Testis (tissue), 5 donors: ENCODE measurements at places on chromosomes 6 and 20. TPM values are rescaled to one million over a fixed set of nuclear protein-coding genes. Genes with fewer than 3 reads are reported as not detected.

Gene TNFAIP3
- total RNA-seq: 12.6 TPM

GRCh38 chr20:23225407-23226060 lies 125.1 kb upstream of the NXT1 start:
- no peak overlapping the region for H3K4me3 ChIP-seq
- no peaks in the 10 kb centered on the region for H3K36me3 ChIP-seq
- no peaks in the 10 kb centered on the region for H3K27me3 ChIP-seq
- H3K4me1 ChIP-seq: peaks cover 10% of the 10 kb centered on the region

GRCh38 chr20:36063916-36064657 lies 90.5 kb upstream of the EPB41L1 start:
- H3K4me3 ChIP-seq: peak overlapping the region; percentile 65
- peak overlapping the region; percentile 81 for H3K27ac ChIP-seq
- H3K4me1 ChIP-seq: peaks cover 5% of the 10 kb centered on the region
- no peaks in the 10 kb centered on the region for H3K27me3 ChIP-seq
- peak; percentile 30 for DNase-seq

Gene ADGRF1
- total RNA-seq: 5.4 TPM

DNA sequence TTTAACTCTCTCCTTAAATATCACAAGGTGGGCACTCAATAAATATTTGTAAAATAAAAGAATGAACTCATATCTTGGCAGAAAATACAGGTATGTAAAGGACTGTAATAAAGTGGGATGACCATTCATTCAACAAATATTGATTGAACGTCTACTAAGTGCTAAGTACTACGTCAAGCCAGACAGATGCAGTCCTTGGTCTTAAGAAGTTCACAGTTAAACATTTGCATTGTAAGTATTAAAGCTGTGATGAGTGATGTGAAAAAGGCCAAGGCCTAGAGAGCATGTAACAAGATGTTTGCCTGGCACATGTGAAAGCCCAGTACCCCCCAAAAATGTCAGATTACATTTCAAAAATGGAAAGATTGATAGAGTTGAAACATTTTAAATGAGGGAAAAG lies 130.1 kb upstream of the TMEM170B start:
- H3K4me1 ChIP-seq: peaks cover 10% of the 10 kb centered on the region
- DNase-seq: no peak
- no peak overlapping the region for H3K4me3 ChIP-seq
- no peaks in the 10 kb centered on the region for H3K36me3 ChIP-seq

GRCh38 chr20:1298888-1299511 lies 29.9 kb downstream of the SDCBP2 start:
- no peak overlapping the region for H3K4me3 ChIP-seq
- H3K36me3 ChIP-seq: no peaks in the 10 kb centered on the region

DNA sequence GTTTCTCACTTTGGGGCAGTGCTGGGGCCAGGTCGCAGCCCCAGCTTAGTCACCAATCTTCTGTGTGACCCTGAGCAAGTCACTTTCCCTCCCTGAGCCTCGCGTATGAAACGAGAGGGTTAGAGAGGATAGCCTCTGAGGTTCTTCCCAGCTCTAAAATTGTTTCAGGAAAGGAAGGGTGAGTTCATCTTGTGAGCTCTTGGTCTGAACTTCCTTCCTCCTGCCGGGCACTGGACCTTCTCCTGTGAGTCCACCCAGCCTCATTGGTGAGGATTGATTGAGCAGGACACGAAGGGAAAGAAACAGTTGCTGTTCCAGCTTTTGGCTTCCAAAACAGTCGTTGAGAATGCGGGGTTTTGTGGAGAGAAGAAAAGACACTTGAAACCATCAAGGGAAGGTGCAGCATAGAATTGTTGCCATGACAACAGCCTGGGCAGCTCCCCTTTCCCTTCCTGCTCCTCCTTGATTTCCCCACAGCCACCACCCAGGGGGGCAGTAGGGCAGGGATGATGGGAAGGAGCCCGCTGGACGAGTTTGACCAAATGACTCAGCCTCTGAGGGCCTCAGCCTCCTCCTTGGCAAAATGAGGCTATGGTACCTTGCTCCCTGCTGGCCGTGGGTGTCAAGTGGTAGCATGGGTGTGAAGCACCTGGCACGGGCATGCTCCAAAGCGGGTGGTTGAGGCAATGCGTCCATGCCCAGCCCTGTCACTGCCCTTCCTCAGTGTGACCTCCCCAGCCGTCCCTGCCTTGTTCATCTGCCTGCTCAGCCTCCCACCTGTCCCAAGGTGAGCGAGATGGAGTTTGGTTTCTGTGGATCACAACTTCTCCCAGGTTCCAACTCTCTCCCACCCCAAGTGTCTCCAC lies 107.8 kb downstream of the CDC5L start:
- H3K27me3 ChIP-seq: no peaks in the 10 kb centered on the region
- H3K4me3 ChIP-seq: no peak overlapping the region
- H3K4me1 ChIP-seq: no peaks in the 10 kb centered on the region

GRCh38 chr6:16043171-16044135 lies 85.4 kb upstream of the MYLIP start:
- no peak overlapping the region for H3K27ac ChIP-seq
- H3K4me1 ChIP-seq: no peaks in the 10 kb centered on the region
- no peak overlapping the region for H3K4me3 ChIP-seq
- no peak for DNase-seq

Gene LGSN
- 0.62 TPM for total RNA-seq

Gene TTK
- total RNA-seq: 28.0 TPM

DNA sequence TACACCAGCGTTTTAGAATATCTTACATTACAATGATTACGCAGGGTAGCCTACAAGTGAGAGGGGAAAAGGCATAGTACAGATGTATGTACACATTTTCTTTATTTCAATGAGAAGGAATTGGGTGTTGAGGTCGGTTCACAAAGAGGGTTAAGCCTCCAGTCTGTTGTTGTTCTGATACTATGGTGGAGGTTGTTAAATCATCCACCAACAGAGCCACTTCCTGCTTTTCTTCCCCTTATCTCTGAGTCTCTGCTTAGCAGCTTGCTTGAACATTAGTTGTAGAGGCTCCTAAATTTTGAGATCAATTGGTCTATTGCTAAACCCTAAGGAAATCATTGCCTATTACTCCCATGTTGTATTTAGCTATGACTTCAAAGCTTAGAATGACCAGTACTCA lies 7.3 kb downstream of the RGS17 start:
- DNase-seq: no peak
- H3K27me3 ChIP-seq: no peaks in the 10 kb centered on the region
- no peak overlapping the region for H3K4me3 ChIP-seq
- no peaks in the 10 kb centered on the region for H3K4me1 ChIP-seq

DNA sequence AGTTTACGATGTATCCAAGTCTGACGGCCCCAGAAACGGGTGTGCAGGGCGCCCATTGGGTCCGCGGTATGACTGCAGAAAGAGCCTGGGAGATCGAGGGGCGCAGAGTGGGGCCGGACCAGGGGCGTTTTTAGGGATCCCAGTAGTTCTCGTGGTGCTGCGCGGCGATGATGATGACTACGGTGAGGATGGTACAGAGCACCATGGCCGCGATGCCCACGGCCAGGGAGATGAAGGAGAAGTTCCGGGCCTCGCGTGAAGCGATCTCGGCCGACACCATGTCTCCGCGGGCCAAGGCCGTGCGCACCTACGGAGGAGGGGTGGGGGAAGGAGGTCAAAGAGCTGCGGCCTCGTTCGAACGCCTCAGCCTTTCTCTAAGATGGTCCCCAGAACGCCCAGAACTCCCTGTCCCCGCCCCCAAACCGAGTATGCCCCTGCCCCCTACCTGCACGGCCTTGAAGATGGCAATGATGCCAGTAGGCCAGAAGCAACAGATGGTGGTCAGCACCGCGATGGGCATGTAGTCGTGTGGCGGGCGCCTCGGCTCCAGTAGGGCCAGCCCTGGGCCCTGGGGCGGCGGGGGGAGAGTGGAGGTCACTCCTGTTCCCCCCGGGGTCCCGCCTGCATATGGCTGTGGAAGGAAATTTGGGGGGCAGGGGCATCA lies 2.5 kb downstream of the PRRT1 start:
- H3K4me3 ChIP-seq: peak overlapping the region; percentile 6
- no peak for DNase-seq
- H3K36me3 ChIP-seq: no peaks in the 10 kb centered on the region
- H3K27me3 ChIP-seq: no peaks in the 10 kb centered on the region
- no peak overlapping the region for H3K27ac ChIP-seq
- peaks cover 16% of the 10 kb centered on the region for H3K4me1 ChIP-seq

Gene KDM1B
- 41.1 TPM for total RNA-seq

Gene HLA-DQB2
- 0.62 TPM for total RNA-seq

DNA sequence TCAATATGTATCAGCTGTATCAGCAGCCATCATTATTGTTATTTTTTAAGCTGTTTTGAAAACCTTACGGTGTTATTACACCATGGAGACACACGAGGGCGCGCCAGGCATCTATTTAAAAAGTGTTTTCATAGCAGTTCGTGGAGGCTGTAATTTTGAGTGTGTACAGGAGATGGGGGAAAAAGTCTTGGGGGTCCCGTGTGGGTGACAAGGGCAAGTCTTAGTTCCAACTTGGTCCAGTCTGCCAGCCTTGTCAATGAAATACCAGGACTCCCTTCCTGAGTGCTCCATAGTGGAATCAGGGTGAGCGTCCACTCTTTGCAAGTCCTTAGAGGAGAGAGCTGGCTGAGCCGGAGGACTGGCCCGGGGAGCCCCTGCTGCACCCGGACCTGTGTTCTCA lies 43.3 kb downstream of the SLC2A10 start:
- DNase-seq: peak; percentile 81
- H3K36me3 ChIP-seq: no peaks in the 10 kb centered on the region
- no peaks in the 10 kb centered on the region for H3K27me3 ChIP-seq
- no peak overlapping the region for H3K27ac ChIP-seq
- no peaks in the 10 kb centered on the region for H3K4me1 ChIP-seq
- H3K4me3 ChIP-seq: no peak overlapping the region

GRCh38 chr20:63651942-63652191 lies 1.4 kb downstream of the STMN3 start:
- no peak overlapping the region for H3K27ac ChIP-seq
- no peak for DNase-seq
- peak overlapping the region; percentile 58 for H3K4me3 ChIP-seq
- H3K36me3 ChIP-seq: no peaks in the 10 kb centered on the region
- peaks cover 11% of the 10 kb centered on the region for H3K4me1 ChIP-seq
- H3K27me3 ChIP-seq: no peaks in the 10 kb centered on the region

Gene HS3ST5
- 0.12 TPM for total RNA-seq

Gene ADGB
- 23.8 TPM for total RNA-seq

GRCh38 chr20:2659547-2659946 lies 4.5 kb downstream of the IDH3B start:
- peaks cover 6% of the 10 kb centered on the region for H3K4me1 ChIP-seq
- H3K27me3 ChIP-seq: no peaks in the 10 kb centered on the region
- no peaks in the 10 kb centered on the region for H3K36me3 ChIP-seq
- no peak for DNase-seq
- H3K27ac ChIP-seq: no peak overlapping the region

DNA sequence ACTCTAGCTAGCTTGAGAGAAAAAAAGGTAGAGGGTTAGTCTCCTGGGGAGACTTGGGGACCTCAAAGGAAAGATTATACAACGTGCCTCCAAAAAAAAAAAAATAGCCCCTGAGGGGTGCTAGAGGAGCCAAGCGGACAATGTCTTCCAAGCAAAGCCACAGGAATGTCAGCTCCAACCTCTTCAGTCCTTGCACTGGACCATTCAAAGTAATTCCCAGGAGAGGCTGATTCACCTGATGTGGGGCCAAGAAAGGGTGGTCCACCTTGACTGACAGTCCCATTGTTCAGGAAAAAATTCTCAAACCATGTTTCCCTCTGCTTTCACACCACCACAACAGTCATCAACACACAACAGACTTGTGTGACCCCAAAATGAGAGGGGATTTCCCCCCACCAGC lies 30.7 kb downstream of the ASIP start:
- peaks cover 17% of the 10 kb centered on the region for H3K4me1 ChIP-seq
- no peak for DNase-seq
- H3K4me3 ChIP-seq: no peak overlapping the region
- no peak overlapping the region for H3K27ac ChIP-seq
- no peaks in the 10 kb centered on the region for H3K27me3 ChIP-seq

Gene OLIG3
- not detected for total RNA-seq
